ENCODE measurements at places on chromosomes 6 and 20.

DNA sequence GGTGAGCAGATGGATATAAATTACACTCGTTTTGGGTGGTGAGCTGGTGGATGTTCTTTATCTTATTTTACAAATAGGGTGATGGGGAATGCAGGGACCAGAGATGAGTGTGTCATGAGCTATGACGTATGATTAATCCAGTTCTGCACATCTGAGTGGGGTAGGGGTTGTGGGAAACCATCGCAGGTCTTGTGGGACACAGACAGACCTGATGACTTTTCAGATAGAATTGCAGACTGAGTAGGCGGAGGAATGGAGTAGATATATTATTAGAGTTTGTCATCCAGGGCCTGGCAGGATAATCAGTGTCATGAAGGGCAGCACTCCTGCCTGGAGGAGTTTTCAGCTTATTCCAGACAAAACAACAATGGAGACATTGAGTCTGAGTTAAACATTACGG, 12.9 kb upstream of the DSP start:
- no peak for DNase-seq

- DNase-seq, result no peak
These were observed 19.5 kb upstream of the MAP3K4 start for GRCh38 chr6:160972111-160972510.

DNA sequence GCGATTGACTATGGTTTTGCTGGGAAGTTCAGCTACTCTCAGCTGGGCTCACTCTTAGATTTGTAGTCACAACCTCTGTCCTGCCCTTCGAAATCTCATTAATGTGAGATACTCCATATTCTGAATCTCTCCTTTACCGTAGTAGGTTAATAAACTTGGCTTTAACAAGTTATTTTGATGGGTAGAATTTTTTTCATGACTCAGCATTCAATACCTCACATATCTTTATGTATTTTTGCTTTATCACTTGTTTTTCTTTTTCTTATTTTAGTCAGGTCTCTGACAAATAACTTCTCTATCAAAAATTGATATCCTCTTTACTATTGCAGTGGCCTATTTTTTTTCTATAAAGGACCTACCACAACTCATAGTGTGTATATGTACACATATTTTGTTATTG, 855.2 kb upstream of the ADGRB3 start:
- DNase-seq, result no peak

- DNase-seq, result no peak
These were observed 8.1 kb downstream of the PCK1 start for GRCh38 chr20:57568960-57569359.

GRCh38 chr6:35787266-35788218, 6.7 kb downstream of the CLPSL1 start:
- peak; percentile 36 for DNase-seq

DNA sequence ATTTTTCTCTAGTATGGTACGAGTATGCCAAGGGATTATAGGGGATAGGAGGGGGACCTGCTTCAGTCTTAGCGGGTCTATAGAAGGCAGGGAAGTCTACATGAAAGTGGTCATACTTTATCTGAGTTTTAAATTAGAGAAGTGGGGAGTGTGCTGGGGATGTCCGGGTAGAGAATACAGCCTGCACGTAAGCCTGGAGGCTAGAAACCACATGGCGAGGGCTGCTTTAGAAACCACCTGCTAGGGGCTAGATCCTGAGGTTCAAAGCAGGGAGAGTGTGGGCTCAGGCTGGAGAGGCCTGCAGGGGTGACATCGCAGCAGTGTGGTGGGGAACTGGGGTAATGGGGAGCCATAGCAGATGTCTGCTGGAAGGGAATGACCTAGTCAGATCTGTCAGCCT, 85.2 kb downstream of the VEGFA start:
- no peak for DNase-seq

DNA sequence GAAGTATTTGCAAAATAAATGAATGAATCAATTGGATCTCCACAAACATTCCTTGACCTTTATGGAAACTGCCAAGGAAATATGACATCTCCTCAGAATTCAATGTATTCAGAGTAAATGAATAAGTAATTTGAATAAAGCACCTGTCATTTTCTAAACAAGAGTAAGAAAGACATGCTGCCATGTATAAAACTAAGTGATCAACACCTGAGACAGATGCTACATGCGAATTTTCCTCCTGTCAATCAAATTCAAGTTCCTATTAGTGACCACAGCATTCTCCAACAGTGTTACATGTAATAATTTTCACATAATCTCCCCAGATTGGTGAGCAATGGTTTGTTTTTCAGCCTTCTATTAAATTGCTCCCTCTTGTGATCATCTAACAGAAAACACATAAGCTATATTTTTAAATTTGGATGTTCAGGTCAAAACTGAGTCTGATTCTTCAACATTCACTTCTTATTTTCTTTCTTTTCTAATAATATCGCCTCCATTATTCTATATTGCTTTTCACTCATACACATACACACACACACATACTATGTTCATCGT, 163.2 kb upstream of the RNF217 start:
- no peak for DNase-seq

GRCh38 chr6:11785774-11786579, 7.4 kb upstream of the ADTRP start:
- DNase-seq, result no peak

DNA sequence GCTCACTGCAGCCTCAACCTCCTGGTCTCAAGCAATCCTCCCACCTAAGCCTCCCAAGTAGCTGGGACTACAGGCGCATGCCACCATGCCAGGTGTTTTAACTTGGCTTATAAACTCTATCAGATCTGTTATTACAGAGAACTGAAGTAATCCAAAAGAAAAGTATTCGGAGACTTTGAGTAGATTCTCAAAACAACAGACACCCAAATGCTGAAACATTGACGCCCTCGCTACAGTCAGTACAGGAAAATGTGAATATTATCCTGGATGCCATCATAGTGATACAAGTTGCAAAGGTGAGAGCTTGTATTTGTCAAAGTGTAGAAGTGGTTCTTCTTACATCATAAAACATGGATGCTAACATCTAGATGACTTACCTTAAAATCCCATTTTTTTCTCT, 108.7 kb upstream of the EDN1 start:
- no peak for DNase-seq

GRCh38 chr6:107704347-107705013, 119.6 kb downstream of the SCML4 start:
- DNase-seq, result peak; percentile 29

- DNase-seq, result no peak
These were observed 212.3 kb upstream of the ZNF217 start for GRCh38 chr20:53805895-53806384.

Data from HepG2 (cell line).